Stimulated activated CD4-positive, alpha-beta T cell treated with anti-CD3 and anti-CD28 coated beads, Interleukin-4, amount 100 ng/mL, for 1 hour (primary cell): ENCODE measurements at places on chromosomes 6 and 20.
A peak's percentile ranks its signal among the peaks of the same experiment; 100 is the strongest.

GRCh38 chr20:20375862-20376261 is 8.0 kb downstream of the INSM1 start:
- no peak for DNase-seq

- no peak for DNase-seq
These were observed 447 bp downstream of the MCM3 start for GRCh38 chr6:52284131-52284459.

DNA sequence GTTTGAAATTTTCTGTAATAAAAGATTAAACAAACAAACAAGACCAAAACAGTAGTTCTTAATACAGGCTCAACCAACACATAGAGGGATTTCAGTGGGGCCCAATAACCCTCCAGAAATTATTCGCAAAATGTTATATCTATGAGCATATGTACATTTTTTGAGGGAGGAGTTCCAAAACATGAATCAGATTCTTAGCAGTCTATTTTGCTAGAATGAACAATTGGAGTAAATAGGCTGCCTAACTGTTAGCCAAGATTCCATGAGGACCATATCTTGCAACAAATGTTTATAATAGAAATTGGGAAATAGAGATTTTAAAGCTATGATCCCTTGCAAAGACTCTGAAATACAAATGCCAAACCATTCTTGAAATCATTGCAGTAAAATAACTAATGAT is 186.3 kb downstream of the AKAP7 start:
- DNase-seq, result no peak

GRCh38 chr6:100899202-100899601 is 18.1 kb upstream of the ASCC3 start:
- no peak for DNase-seq

- DNase-seq, result no peak
These were observed 2.4 kb downstream of the AMD1 start for GRCh38 chr6:110876806-110877564.

DNA sequence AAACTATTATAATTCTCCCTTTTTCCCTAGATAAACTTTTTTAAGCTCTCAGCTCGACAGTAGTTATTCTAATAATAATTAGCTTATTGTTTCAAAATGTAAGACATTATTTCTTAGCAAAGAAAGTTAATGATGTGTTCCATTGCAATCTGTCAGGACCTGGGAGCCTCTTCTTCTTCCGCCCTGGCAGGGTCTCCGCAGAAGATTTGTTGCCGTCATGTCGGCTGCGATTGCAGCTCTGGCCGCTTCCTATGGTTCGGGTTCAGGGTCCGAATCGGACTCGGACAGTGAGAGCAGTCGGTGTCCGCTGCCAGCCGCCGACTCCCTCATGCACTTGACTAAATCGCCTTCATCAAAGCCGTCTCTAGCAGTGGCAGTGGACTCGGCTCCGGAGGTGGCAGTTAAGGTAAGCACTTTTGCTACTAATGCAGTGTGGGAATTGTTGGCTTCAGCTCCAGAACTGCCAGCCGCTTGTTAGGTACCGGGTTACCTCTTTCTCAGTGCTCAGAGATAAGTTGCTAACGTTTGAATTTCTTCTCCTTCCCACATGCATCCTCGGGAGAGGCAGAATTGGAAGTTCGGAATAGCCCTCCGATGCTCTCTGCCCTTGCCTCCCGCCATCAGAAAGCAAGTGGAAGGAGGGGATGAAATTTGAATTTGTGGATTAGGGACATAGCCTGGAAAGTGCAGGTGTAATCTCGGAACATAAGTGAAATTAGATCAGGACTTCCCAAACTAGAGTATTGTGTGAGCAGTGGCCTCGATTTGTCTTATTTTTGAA is at the start of gene CDC40:
TSS of gene CDC40 (plus strand) at position 200 of the 781 bp plus-strand sequence. CDS start at position 218, 18 bp downstream.
- DNase-seq, result peak; percentile 51

- DNase-seq, result no peak
These were observed 633.5 kb downstream of the RFPL4B start for GRCh38 chr6:112980676-112981075.

GRCh38 chr6:130852844-130853554 is 25.8 kb downstream of the SMLR1 start:
- DNase-seq, result no peak

- DNase-seq, result no peak
These were observed 69.0 kb upstream of the BACH2 start for GRCh38 chr6:90365565-90366219.

- DNase-seq, result no peak
These were observed 65.4 kb downstream of the MYH7B start for GRCh38 chr20:35021063-35021462.

- no peak for DNase-seq
These were observed 28.1 kb downstream of the PKIG start for GRCh38 chr20:44610313-44610962.

- DNase-seq, result no peak
These were observed 31.7 kb downstream of the BEND6 start for GRCh38 chr6:56986611-56987010.

DNA sequence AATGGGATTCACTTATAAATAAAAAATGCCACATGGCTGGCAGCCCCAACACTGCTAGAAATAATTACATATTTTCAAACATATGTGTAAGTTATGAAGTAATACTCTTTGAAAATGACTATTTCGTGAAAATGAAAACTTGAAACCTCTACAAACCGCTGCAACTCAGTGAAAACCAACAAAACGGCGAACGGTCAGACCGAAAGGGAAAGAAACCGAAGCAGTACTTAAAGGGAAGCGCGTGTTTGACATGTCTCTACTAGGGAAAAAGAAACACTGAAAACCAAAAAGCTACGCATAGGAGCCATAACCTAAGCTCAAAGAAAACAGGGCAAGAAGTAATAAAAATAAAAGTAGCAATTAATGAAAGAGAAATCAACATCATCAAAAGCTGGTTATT is 121.0 kb upstream of the GGTLC1 start:
- DNase-seq, result no peak

GRCh38 chr6:133359256-133359655 is 118.1 kb downstream of the EYA4 start:
- no peak for DNase-seq

DNA sequence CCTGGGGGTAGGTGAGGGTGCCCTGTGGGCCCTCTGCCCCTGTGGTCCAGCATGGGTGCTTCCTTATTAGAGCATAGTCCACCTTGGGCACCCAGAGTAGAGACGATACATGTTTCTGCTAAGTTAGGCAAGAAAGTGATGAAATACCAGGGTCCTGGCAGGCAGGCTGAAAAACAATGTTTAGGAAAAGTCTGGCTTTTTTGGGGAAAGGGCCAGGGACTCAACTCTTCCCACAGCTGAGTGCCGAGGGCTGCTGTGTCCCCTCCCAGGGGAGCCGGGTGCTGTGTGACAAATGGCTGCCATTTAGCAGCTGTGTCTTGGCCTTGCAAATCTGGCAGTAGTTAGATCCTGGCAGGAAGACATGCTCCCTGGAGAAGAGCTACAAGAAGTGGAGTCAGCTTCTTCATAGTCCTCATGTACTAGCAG is 61.5 kb downstream of the RREB1 start:
- DNase-seq, result no peak

DNA sequence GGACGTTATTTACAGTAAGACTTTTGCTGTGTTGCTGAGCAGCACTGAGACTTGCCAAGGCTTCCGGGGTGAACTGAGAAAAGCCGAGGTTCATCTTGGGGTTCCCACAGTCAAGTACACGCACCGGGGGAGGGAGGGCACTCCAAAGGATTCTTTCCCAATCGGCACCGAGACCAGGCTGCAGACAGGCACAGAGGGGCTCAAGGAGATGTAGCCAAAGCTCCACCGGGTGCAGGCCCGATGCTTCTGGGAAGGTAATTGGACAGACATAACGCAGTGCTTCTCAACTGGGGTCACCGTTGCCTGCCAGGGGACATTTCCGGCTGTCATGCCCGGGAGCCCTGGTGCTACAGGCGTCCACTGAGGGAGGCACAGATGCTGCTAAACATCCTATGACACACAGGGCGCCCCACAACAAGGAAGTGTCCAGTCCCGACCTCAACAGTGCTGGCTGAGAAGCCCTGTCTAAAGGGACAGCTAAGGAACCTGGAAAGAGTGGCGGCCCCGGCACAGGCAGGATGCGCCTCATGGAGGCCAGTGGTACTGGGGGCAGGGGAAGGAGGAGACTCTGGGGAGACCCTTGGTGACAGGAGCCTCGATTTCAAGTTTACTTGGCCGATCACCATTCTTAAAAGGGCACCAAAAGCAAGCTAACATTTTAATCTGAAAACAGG is 92.9 kb downstream of the RAMACL start:
- no peak for DNase-seq

GRCh38 chr6:151589667-151590066 is 95.8 kb downstream of the CCDC170 start:
- no peak for DNase-seq

- no peak for DNase-seq
These were observed 93.7 kb downstream of the ZFAND3 start for GRCh38 chr6:37913210-37913609.

GRCh38 chr20:8304124-8304816 is 172.2 kb downstream of the PLCB1 start:
- DNase-seq, result no peak

GRCh38 chr20:50092436-50092835 is 20.5 kb downstream of the UBE2V1 start:
- no peak for DNase-seq

DNA sequence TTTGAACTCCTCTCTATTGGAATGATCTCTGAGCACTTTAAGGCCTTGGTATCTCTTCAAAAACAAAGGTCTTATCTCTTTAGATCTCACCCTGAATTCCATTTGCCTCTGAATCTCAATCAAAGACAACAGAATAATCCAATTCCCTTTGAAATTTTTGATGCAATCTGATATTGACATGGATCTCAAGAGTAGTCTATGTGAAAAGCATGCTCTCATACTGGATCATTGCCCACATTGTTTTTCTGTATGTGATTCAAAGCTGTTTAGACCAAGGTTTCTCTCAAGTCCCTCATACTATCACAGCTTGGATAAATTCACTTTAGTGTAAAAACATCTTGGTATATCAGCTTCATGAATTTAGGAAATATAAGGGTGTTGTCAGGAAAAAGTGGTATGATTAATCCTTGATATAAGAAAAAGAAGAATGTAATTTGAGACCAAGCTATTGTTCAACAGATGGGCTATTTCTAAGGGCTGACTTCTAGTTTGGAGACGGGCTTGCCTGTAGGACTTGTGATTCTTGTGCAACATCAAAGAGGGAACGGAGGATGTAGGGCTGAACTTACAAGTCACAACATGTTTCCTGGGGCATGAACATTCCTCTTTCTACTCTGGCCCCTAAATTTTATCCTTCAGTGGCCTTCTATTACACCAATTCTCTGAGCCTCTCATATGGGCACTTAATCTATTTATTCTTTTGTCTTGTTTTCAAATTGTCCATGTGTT is 77.9 kb upstream of the CITED2 start:
- DNase-seq, result no peak

DNA sequence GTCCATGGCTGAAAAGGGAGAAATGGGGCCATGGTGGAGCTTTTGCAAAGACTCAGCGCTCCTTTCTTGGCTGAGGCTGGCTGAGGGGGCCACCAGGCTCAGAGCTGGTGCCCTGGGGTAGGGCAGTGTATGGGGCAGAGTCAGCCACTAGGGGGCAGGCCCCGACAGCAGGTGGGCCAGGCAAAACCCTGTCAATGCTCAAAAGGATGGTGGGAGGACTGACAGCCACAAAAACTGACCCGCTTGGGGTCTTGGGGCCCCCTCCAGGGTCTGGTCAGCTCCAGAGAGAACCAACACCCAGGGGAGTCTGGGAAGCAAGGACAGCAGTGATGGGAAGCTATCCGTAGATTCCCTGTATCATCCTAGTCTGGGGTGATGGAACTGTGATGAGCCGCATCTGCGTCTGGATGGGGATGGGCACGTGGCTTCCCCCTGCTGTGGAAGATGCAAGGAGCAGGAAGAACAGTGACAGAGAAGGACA is 306.9 kb downstream of the DHX35 start:
- peak; percentile 28 for DNase-seq

DNA sequence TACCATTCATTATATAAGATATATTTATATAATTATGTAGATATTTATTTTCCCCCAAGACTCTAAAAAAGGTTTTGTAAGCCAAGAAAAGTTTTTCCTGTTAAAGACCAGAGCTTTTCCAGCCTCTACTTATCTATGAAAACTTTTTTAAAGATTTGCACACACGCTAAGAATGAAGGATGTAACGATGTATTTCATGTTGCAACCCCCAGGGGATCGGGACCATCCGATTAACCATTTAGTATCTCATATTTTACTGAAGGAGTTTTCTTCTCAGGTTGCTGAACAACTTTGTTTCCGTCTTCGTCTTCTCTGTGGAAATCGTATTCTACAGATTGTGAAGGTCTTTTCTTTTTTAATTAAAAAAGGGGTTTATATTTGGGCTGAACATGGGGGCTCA is 70.0 kb upstream of the SASH1 start:
- DNase-seq, result no peak
